ENCODE measurements at places on chromosomes 2 and 18.

GRCh38 chr18:74946646-74947375 lies 262.1 kb downstream of the PTGR3 start:
- no peak for DNase-seq

- DNase-seq = no peak
These were observed 40.0 kb downstream of the COA5 start for GRCh38 chr2:98568161-98568956.

GRCh38 chr18:22822841-22823508 lies 110.2 kb upstream of the RBBP8 start:
- DNase-seq = no peak

- no peak for DNase-seq
These were observed 130.6 kb downstream of the LTBP1 start for GRCh38 chr2:33077311-33077710.

GRCh38 chr2:164903204-164903603 lies 52.1 kb downstream of the SLC38A11 start:
- DNase-seq = no peak

- no peak for DNase-seq
These were observed 2.8 kb upstream of the NRP2 start for GRCh38 chr2:205679410-205680009.

GRCh38 chr2:227238238-227239237 lies 74.1 kb downstream of the COL4A3 start:
- DNase-seq = peak; percentile 51

- DNase-seq = no peak
These were observed 101.9 kb downstream of the CDH20 start for GRCh38 chr18:61435064-61435652.

DNA sequence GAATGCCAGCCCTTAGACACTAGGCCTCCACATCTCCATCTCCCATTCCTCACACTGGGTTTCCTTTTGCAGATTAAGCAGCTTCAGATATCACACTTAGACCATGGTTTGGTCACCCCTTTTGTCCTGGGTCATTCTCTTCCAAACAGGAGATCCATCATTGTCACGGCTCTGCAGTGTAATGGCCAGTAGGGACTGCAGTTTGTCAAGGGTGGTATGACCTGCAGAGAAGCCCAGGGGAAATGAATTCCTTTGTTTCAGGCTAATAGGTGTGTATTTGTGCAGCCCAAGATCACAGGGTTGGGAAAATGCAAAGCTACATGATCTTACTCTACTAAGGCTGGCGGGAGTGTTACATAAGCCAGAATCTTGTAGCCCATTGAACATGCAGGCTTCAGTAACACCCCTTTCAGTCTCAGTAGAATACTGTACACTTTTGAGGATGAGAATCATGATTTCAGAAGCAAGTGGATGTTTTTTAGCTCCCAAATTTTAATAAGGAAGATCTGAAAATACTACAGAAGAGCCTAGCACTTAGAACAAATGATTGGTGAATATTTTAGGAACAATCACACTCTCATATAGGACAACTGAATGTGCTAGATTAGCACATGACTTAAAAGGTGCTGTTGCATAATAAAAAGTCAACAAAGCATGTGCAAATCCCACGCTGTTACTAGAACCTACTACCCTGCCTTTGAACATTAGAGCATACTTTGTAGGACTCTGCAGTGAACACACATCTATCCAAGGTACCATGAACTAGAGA lies 24.0 kb upstream of the LPIN1 start:
- DNase-seq = no peak

DNA sequence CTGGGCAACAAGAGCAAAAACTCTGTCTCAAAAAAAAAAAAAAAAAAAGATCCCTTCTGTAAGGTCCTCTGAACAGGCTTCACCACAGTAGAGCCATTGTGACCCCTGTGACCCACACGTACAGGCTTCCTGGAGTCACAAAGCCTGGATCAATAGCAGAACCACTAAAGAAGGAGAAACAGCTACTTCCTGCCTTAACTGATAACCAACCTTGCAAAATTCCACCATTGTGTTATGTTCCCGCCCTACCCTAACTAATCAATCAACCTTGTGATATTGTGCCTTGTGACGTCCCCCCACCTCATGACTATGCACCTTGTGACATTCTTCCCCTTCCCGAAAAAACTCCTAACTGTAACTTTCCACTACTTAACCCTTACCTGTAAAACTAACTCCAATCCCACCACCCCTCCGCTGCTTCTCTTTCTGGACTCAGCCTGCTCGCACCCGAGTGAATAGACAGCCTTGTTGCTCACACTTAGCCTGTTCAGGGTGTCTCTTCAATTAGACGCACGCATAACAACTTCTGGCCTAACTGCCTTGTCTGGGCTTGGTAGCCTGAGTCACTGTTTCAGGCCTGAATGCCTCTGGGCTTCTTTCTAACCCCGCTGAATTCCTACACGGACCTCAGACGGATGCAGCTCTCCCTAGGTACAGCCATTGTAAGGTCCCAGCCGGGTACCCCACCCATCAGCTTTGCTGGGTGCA lies 13.9 kb downstream of the SCYGR8 start:
- DNase-seq = no peak

GRCh38 chr2:4139316-4139715 lies 435.9 kb downstream of the DCDC2C start:
- no peak for DNase-seq

DNA sequence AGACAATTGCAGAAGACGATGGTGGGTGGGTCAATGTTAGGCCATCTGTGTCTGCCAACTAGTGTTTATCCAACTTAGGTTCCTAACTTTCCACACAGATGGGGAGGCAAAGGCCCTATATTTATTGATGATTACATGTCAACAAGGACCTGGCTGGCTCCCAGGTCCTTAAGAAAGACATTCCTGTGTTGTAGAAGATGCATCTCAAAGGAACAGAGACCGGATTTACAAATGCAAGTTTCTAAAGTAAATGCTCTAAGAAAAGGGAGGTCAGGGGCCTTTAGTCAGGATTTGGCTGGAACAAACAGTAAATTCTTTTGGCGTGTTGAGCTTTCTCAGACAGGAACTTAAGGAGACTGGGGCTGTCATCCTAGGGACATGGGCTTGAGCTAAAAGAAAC lies 175.0 kb downstream of the SH3BP4 start:
- DNase-seq = no peak

- DNase-seq = no peak
These were observed 46.2 kb upstream of the RPE start for GRCh38 chr2:209956271-209956670.

DNA sequence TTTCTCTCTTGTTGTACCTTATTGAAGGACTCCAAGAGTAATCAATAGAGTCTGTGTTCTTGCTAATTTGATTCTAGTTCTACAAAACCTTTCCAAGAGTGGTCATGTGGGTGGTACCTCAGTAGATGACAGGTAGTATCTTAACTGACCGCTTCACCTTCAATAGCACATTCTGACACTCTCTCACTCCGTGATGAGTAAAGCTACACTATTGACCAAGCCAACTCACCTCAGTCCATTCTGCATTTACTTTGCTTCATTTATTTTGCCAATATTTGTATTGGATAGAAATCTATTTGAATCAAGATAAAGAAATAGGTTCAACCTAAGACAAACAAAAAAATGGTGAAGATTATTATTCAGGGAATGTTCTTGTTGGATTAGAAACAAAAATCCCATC lies 1869.6 kb upstream of the CELF4 start:
- DNase-seq = no peak

DNA sequence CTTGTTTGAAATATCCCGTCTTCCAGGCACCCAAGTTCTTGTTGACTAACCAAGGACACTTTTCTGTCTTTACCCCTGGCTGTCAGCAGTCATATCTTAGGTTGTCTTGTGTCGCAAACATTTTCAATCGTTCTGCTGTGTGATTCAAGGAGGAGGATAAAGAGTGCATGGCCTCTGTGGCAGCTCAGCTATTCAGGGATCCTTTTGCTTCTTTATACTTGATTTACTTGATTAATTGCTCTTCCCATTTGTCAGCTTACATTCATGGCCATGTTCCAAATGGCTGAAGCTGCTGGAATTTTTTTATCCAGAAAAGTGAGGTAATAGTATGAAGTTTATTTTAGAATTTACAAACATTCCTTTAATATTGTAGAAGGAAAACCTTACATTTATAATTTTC lies 97.3 kb upstream of the FZD5 start:
- no peak for DNase-seq

- DNase-seq = no peak
These were observed 3.6 kb upstream of the G6PC2 start for GRCh38 chr2:168897449-168897848.

DNA sequence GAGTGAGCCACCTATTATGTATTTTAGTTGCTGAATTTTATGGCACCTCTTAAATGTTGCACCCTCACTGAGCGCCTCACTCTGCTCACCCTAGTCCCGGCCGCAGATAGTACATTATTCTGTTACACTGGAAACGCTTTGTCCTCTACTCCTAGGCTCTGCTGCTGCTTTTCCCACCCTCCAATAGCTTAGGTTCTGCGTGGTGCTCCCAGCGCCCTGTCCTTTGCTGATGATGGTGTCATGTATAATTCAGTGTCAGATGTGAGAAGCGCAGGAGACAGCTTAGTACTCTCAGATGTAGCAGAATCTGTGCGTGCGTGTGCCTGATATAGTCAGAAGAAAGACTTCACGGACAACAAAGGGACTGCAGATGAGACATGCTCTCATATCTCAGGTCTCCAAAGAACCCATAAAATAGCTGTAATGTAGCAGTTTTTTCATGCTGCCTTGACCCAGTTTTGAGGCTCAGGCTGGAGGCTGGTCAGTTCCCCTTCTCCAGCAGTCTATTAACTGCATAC lies 1.4 kb upstream of the REEP1 start:
- no peak for DNase-seq

DNA sequence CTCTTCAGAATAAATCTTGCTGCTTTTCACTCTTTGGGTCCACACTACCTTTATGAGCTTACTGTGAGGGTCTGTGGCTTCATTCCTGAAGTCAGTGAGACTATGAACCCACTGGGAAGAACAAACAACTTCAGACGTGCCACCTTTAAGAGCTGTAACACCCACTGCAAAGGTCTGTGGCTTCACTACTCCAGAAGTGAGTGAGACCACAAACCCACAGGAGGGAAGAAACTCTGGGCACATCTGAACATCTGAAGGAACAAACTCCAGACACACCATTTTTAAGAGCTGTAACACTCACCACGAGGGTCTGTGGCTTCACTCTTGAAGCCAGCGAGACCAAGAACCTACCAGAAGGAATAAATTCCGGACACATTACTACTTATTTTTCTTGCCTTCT lies 964.1 kb upstream of the NXPH2 start:
- no peak for DNase-seq

- DNase-seq = no peak
These were observed 50.1 kb upstream of the MAPRE2 start for GRCh38 chr18:34991152-34991551.

DNA sequence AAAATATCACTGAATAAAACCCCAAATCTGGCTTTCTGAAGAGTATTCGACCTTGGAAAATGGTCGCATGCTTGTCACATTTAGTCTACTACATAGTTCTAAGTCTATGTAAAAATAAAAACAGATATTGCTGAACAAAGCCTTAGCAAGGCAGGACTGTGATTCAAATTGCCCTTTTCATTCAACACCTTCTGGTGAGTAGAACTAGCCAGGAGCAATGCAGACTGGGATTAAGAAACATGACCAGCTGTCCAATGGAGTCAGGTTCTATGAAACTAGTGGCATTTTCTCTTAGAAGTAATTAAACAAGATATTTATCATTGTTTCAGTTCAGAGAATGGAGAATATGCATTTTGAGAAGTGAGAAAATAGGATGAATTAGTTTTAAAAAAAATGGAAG lies 1260.5 kb upstream of the ACVR2A start:
- no peak for DNase-seq

- DNase-seq = peak; percentile 29
These were observed 31.3 kb upstream of the TMEM131 start for GRCh38 chr2:98026927-98027522.

- no peak for DNase-seq
These were observed 90.5 kb upstream of the TMEM247 start for GRCh38 chr2:46388881-46389280.

DNA sequence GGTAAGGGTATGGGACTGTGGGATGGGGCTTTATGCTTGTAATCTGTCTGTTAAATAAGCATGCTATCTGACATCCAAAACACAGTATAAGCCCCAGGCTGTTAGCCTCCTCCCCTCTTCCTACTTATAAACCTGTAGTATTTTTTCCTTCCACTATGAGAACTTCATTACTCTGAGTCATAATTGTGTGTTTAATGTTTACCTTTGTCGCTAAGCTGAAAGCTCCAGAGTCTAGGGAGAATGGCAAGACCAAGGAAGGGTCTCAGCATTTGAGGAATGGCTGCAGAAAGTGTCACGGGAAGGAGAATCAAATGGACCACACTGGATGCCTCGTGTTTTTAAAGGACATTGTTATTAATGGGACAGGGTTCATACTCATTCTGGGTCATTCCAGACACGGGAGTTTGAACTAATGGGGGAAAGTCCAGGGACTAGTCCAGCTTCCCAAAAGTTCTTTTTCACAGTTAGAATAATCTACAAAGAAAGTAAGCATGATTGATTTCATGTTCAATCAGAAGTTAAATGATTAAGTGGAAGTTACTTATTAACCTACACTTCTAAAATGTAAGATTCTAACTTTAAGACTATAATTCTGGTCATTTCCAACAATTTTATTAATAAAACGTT lies 292.2 kb downstream of the AFF3 start:
- no peak for DNase-seq

GRCh38 chr2:141929331-141930252 lies 201.2 kb downstream of the LRP1B start:
- DNase-seq = no peak

- no peak for DNase-seq
These were observed 374.6 kb upstream of the LYPD1 start for GRCh38 chr2:133044556-133044955.

DNA sequence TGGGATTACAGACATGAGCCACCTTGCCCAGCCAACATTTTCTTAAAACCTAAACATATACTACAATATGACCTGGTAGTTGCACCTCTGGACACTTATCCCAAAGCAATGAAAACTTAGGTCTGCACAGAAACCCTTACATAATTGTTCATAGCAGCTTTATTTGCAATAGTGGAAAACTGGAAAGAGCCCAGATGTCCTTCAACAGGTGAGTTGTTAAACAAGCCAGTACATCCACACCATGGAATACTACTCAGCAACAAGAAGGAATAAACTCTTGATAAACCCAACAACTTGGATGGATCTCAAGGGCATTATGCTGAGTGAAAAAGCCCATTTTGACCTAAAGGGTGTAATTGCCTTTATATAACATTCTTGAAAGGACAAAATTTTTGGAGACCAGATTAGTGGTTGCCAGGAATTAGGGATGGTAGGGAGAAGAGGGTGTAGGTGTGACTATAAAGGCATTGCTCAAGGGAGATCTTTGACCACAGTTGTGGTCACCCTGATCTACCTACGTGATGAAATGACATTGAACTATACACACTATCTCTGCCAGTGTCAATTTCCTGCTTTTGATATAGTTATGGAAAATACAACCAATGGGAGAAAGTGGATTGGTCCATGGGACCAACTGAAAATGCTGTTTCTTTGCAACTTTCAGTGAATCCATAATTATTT lies 11.9 kb upstream of the AMMECR1L start:
- DNase-seq = no peak

GRCh38 chr18:9066817-9067306 lies 35.6 kb upstream of the NDUFV2 start:
- DNase-seq = no peak
